Activated CD8-positive, alpha-beta memory T cell treated with anti-CD3 and anti-CD28 coated beads for 36 hours (primary cell): ENCODE measurements at places on chromosomes 13 and 19. TPM values are rescaled to one million over a fixed set of nuclear protein-coding genes. Genes with fewer than 3 reads are reported as not detected.

TRIP10 gene
- 42.6 TPM for total RNA-seq

C13orf46 gene
- 0.78 TPM for total RNA-seq

STOML3 gene
- not detected for total RNA-seq

PGLYRP2 gene
- total RNA-seq, result not detected

RFPL4AL1 gene
- total RNA-seq, result not detected

IRGC gene
- not detected for total RNA-seq

SHC2 gene
- total RNA-seq, result not detected
